Glomerular endothelial cell (primary cell): ENCODE measurements at places on chromosomes 12 and 14. TPM values are rescaled to one million over a fixed set of nuclear protein-coding genes. Genes with fewer than 3 reads are reported as not detected.

EIF2B1 gene
- total RNA-seq = 90.2 and 94.2 TPM in 2 replicates

SDR9C7 gene
- not detected in 2 replicates for total RNA-seq

OR10P1 gene
- total RNA-seq = not detected in 2 replicates

EML5 gene
- total RNA-seq = under 0.01 TPM in 1 of 2 replicates, not detected in the other

RNF212B gene
- total RNA-seq = not detected in 2 replicates

TESPA1 gene
- total RNA-seq = not detected in 2 replicates

SPIC gene
- not detected in 2 replicates for total RNA-seq

NEDD8 gene
- 226 and 248 TPM in 2 replicates for total RNA-seq

STAT6 gene
- total RNA-seq = 91.2 and 108 TPM in 2 replicates

TMEM30B gene
- total RNA-seq = 0.12 and 0.34 TPM in 2 replicates
